ENCODE measurements at places on chromosomes 7 and 10.

DNA sequence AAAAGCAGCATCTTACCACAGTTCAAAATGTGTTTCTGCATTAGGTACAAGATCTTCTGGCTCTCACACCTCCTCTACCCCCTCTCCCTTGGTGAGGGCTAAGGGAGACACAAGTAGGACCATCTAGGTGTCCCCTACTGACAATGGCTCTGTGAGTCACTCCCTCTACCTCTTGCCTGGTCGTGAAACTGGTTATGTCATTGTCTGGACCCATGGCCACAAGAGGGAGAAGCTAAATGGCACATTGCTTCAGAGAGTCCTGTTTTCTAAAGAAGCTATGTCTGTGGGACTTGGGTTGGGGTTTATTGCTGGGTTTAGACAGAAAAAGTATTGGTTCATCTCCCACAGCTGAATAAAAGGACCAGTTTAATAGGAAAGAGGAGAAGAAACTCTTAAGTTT lies 4.0 kb upstream of the PLXNA4 start:
- no peak for DNase-seq

- DNase-seq, result no peak
These were observed 212.8 kb downstream of the ADARB2 start for GRCh38 chr10:1524540-1524939.

- DNase-seq, result no peak
These were observed 1.1 kb upstream of the GALNTL5 start for GRCh38 chr7:151954866-151955820.

GRCh38 chr7:101815826-101816594 lies 1.4 kb upstream of the CUX1 start:
- peak; percentile 81 for DNase-seq
